Breast epithelium (tissue), 4 donors: ENCODE measurements at places on chromosomes 3 and 15.
A peak's percentile ranks its signal among the peaks of the same experiment; 100 is the strongest.

DNA sequence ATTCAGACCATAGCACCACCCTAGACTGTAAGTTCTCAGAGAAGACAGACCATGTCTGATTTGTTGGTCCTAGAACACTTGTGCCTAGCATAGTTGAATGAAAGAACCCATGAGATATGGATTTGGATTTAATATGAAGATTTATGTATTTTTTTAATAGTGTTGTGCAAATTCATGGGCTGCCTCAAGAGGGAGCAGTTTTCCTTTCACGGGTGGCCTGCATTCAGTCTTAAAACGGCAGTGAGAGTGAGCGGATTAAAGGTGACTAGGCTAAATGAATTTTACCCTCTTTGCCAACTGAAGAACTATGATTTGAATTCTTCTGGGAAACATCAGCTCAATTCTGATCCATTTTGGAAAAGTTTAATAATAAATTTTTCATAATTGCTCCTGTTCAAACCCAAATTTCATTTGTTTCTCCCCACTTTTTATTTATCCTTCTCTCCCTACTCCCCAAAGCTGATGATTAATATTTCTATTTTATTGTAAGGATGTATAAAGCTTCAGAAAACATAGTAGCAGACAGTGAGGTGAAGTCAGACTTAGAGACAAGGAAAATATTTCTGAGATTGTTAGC lies 67.3 kb downstream of the MORC1 start:
- no peak for DNase-seq

- DNase-seq: no peak
These were observed 55.5 kb upstream of the MBNL1 start for GRCh38 chr3:152213203-152213602.

DNA sequence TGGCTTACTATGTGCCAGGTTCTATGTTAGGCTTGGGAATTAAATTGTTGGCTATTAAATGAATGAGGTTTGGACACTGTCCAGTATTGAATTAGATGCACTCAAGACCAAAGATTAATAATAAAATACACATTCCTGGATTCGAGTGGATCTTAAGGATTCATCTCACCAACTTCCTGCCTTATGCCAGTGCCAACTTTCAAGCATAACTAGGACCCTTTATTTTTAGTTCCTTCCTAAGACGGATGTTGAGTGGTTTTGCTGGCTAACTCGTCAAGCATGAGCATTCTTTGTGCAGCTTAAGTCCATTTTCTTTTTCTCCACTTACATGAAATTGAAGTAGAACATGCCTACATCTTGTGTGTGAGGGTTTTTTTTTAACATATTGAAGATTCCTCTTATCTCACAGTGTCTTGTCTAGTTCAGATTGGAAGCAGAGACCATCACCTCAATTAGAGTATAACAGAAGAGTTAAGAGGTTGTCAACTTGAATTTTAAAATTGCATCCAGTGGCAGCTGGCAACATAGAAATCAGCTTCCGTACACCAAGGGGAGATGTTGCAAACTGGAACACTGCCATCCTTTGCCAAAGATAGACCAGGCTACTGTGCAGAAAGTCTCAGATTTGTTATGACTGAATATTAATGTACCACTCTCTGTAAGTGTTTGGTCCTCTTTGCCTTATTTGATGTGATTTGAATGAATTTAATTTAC lies 106.3 kb upstream of the BFSP2 start:
- DNase-seq: no peak

- no peak for DNase-seq
These were observed 69.3 kb downstream of the TNFAIP8L3 start for GRCh38 chr15:51025454-51025846.

DNA sequence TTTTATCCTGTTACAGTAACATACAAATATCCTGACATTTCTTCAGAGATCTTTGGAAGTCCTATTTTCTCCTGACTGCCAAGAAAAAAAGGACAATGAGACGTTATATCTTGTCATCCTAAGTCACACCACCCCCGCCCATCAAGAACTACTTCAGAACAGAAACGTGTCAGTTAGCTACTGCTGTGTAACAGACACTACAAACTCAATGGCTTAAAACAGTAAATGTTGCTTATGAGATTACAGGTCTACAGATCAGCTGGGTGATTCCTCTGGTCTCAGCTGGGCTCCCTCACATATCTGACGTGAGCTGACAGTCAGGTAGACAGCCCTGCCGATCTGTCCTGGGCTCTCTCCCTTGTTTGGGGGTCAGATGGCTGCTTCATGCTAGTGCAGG lies 20.5 kb upstream of the CCDC174 start:
- no peak for DNase-seq

DNA sequence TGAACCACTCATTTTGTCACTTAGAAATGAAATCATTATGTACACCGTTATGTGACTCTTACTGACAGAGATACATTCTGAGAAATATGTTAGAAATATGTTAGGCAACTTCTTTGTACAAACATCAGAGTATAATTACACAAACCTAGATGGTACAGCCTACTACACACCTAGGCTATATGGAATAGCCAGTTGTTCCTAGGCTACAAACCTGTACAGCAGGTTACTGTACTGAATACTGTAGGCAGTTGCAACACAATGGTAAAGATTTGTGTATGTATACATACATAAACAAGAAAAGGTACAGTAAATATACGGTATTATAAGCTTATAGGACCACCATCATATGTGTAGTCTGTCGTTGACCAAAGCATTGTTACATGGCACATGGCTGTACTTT lies 3.7 kb downstream of the SACM1L start:
- DNase-seq: no peak

DNA sequence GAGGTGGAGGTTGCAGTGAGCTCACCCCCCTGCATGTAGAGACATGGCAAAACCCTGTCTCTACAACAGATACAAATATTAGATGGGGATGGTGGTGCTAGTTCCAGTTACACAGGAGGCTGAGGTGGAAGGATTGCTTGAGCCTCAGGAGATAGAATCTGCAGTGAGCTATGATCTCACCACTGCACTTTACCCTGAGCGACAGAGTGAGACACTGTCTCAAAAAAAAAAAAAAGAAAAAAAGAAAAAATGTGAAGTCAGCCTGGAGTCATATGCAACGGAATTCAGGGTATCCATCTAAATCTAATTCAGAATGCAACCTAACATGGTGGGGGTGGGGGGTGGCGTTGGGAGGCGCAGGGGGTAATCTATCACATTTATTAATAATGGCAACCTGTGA lies 37.1 kb upstream of the NR2F2 start:
- no peak for DNase-seq

DNA sequence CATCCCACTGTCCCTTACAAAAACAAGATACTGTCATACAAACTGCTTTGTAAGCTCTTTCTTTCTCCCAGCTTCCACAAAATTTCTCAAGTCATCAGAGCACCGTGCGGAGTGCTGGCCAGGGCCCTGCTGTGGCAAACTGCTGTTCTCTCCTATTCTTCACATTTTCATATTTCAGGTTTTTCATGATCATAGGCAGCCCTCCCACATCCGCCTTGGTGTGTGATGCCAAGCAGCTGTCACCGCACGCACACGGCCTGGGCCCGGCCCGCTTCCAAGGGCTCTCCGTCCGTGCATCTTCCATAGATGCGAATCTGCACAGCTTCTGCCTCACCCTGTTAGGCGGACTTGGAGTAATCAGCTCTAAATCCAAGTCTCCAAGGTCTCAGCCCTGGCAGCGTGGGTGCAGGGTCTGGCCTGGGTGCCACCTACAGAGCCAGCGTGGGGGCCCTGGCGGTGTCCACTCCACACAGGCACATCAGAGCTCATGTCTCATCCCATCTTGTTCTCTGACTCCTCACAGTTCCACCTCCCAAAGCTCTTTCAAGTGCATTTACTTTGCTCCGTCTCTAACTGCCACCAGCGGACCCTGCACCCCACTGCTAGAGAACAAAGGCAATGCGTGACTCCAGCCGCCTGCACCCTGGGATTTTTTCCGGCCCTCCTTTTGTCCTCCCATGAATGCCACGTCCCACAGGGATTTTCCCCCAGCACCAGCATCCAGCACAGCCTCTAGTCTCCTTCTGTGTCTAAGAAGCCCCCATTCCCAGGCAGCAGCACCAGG lies 27.2 kb downstream of the CYFIP1 start:
- no peak for DNase-seq

- DNase-seq: no peak
These were observed 15.4 kb upstream of the RFC4 start for GRCh38 chr3:186821429-186822387.

- no peak for DNase-seq
These were observed at the start of gene TBC1D2B for GRCh38 chr15:78077053-78077870. Gene TBC1D2B (minus strand): TSS chr15:78077711. CDS start chr15:78077652, 59 bp downstream.

- no peak for DNase-seq
These were observed 25.5 kb downstream of the GLDN start for GRCh38 chr15:51366920-51367319.

GRCh38 chr3:183737116-183737515 lies 39.5 kb downstream of the YEATS2 start:
- no peak for DNase-seq

- DNase-seq: no peak
These were observed 4.5 kb downstream of the LSM3 start for GRCh38 chr3:14183015-14183577.

GRCh38 chr3:26687466-26687865 lies 64.9 kb downstream of the LRRC3B start:
- no peak for DNase-seq

- DNase-seq: no peak
These were observed 116.7 kb downstream of the SERPINI1 start for GRCh38 chr3:167852216-167852615.

- DNase-seq: no peak
These were observed 159.7 kb downstream of the RSL24D1 start for GRCh38 chr15:55037071-55037470.

DNA sequence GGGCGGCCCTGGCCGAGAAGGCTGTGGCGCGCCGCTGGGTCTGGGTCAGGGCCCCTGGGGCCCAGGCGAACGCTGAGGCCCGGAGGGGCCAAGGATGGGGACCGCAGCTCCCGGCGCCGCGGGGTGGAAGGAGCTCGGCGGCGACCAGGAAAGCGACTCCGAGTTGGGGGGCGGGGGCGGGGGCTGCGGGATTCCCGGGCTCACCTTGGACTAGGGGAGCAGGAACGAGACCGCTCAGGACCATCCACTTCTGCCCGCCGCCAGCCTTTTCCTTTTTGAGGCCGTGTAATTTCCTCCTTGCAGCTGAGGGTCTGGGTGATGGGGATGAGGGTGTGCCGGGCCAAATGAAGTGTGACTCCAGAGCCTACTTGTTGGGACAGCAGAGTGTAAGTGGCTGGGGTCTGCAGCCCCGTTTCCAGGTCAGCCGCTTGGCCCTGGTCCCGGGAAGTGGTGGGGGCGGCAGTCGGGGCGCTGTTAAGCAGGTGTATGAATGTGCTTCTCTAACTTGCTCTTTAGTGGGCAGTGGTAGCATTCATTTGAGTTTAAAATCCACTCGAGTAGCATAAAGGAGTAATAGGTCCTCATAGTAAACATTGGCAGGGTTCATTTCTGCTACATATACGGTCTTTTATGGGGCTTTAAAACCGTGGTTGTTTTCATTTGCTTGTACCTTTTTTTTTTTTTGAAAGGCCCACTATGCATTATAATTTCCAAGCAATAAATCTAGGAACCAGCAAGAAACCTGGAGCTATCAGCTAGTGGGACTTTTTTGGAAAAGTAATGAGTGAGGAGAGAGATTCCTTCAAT lies 717 bp downstream of the PXK start:
- DNase-seq: peak; percentile 23

GRCh38 chr3:131350506-131350905 lies 31.1 kb upstream of the NUDT16 start:
- no peak for DNase-seq

DNA sequence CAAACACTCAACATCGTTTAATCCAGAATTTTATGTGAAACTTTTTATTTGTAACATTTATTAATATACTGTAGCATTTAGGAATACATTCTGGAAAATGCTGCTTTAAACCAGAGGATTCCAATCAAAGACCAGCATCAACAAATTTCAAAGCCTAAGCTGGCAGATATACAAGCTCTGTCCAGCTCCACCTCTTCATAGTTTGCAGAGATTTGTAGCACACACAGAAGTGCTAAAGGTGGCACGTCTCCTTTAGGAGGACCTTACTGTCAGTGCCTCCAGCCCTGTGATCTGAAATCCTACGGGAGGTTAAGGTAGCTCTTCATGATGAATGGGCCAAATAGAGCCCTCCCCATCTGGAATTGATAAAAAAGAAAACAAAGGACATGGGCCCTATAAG lies 329.7 kb upstream of the NECTIN3 start:
- DNase-seq: no peak

DNA sequence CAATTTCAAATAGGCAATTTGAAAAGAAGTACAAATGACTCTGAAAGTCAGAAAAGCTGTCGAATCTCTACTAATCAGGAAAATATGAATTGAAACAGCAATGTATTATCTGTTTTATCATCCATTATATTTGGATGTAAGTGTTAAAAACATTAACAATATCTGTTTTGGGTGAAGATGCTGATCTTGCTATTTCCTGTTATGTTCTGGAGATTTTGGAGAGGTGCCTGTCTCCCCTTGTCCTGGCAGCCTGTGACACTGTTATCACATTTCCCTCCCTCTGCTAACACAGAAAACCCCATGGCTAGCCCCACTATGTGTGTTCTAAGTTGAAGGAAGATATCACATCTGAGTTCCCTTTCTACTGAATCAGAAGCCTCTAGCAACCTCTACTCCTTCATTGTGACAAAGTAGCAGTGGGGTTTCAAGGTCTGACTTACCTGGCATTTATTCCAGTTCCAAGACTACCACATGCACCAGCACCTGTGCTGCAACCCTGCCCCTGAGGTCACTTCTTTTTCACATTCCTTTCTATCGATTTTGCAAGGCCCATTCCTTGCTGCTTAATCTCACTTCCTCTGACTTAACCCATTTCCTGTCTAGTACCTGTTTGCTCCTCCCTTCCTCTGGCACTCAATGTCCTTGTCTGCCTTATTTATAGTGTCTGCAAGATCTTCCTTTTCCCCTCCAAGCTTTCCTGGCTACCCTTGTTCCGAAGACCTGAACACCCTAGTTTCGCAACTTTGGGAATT lies 95.5 kb upstream of the COL8A1 start:
- DNase-seq: no peak

- no peak for DNase-seq
These were observed 106.4 kb downstream of the TUSC7 start for GRCh38 chr3:116815831-116816588.

GRCh38 chr15:92473756-92474155 lies 80.1 kb downstream of the ST8SIA2 start:
- DNase-seq: no peak

GRCh38 chr3:192130534-192131132 lies 596.7 kb downstream of the FGF12 start:
- peak; percentile 54 for DNase-seq

GRCh38 chr3:37111199-37111598 lies 63.2 kb downstream of the LRRFIP2 start:
- DNase-seq: no peak

GRCh38 chr3:89116476-89116875 lies 9.1 kb downstream of the EPHA3 start:
- no peak for DNase-seq

- DNase-seq: no peak
These were observed 642 bp downstream of the COX5A start for GRCh38 chr15:74937272-74937589.

- DNase-seq: no peak
These were observed 448.6 kb upstream of the GOLIM4 start for GRCh38 chr3:168544097-168544957.

GRCh38 chr3:10956986-10957385 lies 35.6 kb upstream of the SLC6A1 start:
- DNase-seq: no peak
